ENCODE measurements at places on chromosomes 3 and 15.

GRCh38 chr3:81744366-81744765 is 17.1 kb downstream of the GBE1 start:
- DNase-seq, result peak; percentile 95

GRCh38 chr15:67691450-67691849 is 133.9 kb upstream of the SKOR1 start:
- no peak for DNase-seq

DNA sequence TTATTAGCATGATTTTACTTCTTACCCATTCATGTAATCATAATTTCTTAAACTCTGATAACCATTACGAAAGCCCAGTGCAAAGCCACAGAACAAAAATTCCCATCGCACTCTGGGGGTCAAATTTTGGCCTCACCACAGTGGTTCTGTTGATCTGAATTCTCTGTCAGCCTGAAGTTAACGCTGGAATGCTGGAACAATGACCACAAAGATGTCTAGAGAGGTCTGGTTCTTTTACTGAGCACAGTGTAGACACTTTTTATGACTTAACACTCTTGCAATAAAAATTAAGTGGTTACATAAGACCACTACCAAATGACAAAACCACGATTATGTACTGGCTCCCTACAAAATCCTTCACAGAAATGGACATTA is 94.7 kb downstream of the PDZRN3 start:
- DNase-seq, result no peak

GRCh38 chr3:180189310-180189648 is 152.5 kb upstream of the PEX5L start:
- no peak for DNase-seq

- peak; percentile 67 for DNase-seq
Measured at GRCh38 chr3:98814817-98815420, 51.8 kb downstream of the ST3GAL6 start.

- no peak for DNase-seq
Measured at GRCh38 chr3:179666030-179666429, 13.2 kb downstream of the USP13 start.

DNA sequence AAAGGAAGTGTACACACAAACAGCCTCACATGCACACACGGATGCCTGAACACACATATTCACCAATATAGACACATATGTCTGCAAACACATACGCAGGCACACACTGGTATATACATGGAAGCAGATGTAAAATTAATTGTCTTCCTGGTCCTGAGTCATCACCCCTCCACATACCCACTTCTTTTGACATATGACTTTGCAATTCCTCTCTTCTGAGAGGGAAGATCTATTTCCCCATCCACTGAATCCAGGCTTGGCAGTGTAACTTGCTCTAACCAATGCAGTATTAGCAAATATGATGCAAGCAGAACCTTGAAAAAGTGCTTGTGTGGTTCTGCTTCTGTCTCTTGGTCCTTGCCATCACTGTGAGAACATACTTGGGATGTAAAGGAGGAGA is 76.8 kb upstream of the HRH1 start:
- peak; percentile 29 for DNase-seq

DNA sequence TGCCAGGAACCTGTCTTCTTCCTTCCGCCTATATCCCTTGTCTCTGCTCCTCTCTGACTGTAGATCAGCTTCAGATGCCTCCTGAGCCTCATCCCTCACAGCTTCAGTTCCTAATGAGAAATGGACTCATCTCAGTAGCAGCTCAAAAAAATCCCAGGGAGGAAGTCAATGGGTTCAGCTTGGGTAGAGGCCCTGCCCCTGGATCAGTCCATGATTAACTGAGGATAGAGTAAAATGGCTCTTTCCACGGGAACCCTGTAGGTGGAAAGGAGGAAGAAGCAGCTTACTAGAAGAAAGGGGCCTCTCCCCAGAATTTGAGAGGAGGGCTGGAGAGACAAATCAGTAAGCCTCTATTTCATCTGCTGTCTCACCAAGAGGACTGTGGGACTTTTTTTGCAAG is 26.9 kb upstream of the HCN4 start:
- DNase-seq, result no peak

- DNase-seq, result peak; percentile 8
Measured at GRCh38 chr3:121748680-121749275, 763 bp downstream of the GOLGB1 start.

- no peak for DNase-seq
Measured at GRCh38 chr3:141233457-141234161, 2.0 kb downstream of the PXYLP1 start.

- DNase-seq, result no peak
Measured at GRCh38 chr15:53360881-53361280, 398.6 kb downstream of the WDR72 start.

GRCh38 chr15:92385096-92385495 is 8.6 kb upstream of the ST8SIA2 start:
- peak; percentile 59 for DNase-seq

DNA sequence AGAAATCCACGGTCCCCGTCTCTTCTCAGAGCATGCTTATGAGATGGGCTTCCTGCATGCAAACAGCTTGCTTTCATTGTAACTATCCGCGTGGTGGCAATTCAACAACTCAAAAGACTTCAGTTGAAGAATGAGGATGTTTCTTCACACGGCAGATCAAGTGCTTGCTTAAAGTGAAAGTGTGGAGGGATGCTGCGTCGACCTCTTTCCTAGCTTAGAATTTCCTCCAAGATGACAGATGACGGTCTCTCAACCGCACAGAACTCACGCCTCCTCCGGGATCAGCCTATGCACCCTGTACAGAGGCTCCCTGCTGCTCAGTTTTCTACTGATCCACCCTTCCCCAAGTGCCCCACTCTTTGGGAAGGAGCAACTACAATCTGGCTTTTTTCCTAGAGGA is 47.8 kb downstream of the PCSK6 start:
- no peak for DNase-seq

GRCh38 chr3:149375501-149376196 is 1.8 kb downstream of the TM4SF1 start:
- no peak for DNase-seq

DNA sequence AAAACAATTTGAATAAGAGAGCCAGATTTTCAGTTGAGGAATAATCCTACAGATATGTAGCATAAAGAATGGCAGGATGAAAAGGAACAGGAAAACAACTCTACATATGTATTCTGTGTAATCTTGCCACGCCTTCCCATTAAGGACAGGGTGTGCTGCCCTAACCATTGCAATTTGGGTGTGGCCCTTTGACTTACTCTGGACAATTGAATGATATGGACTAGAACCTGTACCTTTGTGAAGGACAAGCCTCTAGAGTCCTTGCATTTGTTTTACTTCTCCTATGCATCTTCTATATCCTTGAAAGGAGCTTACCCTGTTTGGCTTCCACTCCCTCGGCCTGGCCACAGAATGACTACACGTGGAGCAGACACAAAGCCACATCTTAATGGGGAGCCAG is 1261.6 kb upstream of the GBE1 start:
- no peak for DNase-seq
